Activated gamma-delta T cell treated with anti-CD3 and anti-CD28 coated beads, Interleukin-2, amount 50 U/mL, for 16 hours (primary cell): ENCODE measurements at places on chromosomes 12 and 14.

DNA sequence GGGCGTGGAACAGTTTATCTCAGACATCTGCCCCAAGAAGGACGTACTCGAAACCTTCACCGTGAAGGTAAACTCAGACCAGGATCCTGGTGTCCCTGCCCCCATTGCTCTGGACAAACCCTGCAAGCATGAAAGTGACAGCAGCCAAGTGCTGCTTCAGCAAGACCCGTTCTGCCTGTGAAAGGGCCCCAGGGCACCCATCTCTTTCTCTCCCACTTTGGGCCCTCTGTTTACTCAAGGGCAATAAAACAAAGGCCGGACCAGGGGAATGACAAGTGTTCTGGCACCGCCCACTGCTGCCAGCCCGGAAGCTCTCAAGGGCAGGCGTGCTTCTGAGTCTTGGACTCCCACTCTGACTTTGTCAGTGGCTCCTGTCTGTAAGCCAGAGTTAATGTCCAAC, 35.3 kb downstream of the CD9 start:
- DNase-seq = no peak

DNA sequence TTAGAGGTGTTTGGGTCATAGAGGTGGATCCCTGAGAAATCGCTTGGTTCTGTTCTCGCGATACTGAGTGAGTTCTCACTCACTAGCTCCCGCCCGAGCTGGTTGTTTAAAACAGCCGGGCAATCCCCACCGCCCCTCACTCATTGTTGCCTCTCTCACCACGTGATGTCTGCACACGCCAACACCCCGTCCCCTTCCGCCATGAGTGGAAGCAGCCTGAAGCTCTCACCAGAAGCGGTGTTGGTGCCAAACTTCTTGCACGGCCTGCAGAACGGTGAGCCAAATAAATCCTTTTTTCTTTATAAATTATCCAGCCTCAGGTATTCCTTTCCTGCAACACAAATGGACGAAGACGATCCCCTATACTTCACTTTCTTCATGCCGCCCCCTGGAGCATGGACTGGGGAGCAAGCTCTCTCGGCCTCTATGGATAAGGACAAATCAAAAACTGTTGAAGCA, 45.4 kb upstream of the CCND2 start:
- DNase-seq = no peak

DNA sequence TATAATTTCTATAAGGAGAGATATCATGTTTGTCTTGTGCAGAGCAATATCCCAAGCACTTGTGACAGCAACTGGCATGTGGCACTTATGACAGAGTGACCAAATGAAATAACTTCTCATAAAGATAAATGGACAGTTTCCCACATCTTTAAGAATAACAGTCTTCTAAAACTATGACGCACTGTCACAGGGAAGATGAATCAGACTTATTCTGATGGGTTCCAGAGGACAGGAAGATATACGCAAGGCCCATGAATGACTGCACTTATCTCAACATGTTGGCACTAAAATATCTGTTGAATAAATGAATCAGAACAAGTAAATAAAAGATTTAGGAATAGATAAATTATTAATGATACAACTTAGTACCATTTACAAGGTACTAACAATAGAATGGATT, 465.8 kb upstream of the SYT1 start:
- no peak for DNase-seq

GRCh38 chr14:32757568-32757967, 181.1 kb upstream of the NPAS3 start:
- DNase-seq = no peak

DNA sequence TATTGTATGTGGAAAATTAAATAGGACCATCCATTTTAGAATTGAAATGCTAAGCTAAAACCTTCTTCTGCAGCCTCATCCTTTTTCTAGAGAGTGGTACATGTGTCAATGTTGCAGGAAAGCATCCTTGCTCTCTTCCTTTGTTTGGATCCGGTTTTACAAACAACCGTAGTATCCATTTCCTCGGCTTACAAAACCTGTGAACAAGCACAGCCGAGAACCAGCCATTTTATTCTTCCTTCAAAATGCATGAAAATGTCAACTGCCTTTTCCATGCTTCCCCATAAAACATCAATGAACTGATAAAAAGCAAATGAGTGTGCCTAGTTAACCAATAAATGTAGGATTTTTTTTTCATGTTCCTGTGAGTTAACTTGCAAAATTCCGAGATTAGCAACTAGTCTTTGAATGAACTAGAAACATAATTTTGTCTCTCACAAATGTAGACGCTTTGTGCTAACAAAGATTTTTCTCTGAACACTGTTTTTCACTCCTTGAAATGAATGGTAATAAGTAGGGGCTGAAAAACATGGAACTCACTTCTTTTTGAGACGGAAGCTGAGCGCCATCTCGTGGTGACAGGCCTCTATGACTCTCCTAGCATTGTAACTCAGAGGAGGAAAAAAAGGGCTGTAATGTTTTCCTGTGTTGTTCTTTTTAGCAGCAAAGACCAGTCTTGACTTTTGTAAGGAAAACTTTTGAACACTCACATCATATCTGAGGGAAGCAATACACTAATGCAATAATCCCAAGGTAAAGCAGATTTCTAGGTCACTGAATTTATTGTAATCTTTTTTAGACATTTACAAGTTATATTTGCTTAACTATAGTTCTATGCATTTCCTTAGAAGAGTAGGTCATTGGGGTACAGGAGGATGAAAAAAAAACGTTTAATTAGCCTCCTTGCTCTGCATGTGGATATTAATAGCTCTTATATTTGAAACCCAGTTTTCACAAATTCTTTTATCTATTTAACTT, 157.4 kb upstream of the FOXG1 start:
- no peak for DNase-seq

- no peak for DNase-seq
Observed at GRCh38 chr12:69719336-69720316, 19.0 kb upstream of the RAB3IP start.

- DNase-seq = no peak
Observed at GRCh38 chr14:30417121-30417520, 141.8 kb upstream of the G2E3 start.

GRCh38 chr14:84375235-84375634, 1154.7 kb upstream of the FLRT2 start:
- no peak for DNase-seq

GRCh38 chr12:21771311-21771710, 3.2 kb downstream of the KCNJ8 start:
- no peak for DNase-seq
